ENCODE measurements at places on chromosomes 3 and 15. TPM values are rescaled to one million over a fixed set of nuclear protein-coding genes. Genes with fewer than 3 reads are reported as not detected.

The PRR20G gene
- not detected for total RNA-seq

The KY gene
- 3.2 TPM for total RNA-seq

The UBR1 gene
- total RNA-seq = 36.5 TPM

- peak; percentile 91 for DNase-seq
Observed at GRCh38 chr15:84633311-84634227, 20.5 kb downstream of the WDR73 start.

DNA sequence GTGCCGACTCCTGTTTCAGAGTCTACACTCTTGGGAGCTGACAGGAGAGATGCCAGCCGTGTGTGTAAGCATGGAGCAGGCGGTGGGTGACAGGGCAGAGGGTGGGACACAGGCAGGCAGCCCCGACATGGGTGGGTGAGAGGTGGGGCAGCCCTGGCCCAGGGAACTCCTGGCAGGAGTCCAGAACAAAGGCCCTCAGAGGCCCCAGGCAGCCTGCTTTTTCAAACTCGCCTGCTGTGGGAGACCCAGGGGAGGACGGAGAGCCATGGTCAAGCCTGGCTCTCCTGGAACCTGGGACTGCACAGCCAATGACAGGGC, 29.3 kb upstream of the SLC41A3 start:
- DNase-seq = peak; percentile 53

All from posterior vena cava (tissue), 2 donors.